H1 (cell line): ENCODE measurements at places on chromosomes 7 and 10. TPM values are rescaled to one million over a fixed set of nuclear protein-coding genes. Genes with fewer than 3 reads are reported as not detected.
A peak's percentile ranks its signal among the peaks of the same experiment; 100 is the strongest.

- H3K4me3 ChIP-seq, result no peak overlapping the region
- no peak for DNase-seq
- no peak overlapping the region for H3K27ac ChIP-seq
- H3K4me1 ChIP-seq, result no peaks in the 10 kb centered on the region
- peaks cover 97% of the 10 kb centered on the region for H3K36me3 ChIP-seq
Observed at GRCh38 chr7:30617359-30617758, 22.7 kb downstream of the GARS1 start.

DNA sequence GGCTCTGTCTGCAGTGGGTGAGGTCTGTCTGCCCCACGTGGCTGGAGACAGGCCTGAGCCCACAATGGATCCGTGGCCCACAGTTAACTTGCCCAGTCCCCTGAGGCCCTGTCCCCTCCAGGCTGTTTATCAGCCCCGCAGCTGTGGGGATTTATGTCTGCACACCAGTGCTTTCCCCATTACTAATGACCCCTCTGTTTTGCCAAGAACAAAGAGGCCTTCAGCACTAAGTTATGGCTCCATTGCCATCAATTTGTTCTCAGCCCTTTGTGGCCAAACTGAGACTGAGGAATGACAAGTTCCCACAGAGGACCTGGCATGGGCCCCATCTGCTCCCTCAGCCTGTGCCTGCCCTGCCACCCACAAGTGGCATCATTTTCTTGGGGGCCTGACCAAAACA, 138.2 kb downstream of the C10orf105 start:
- no peaks in the 10 kb centered on the region for H3K27me3 ChIP-seq

- no peak for DNase-seq
- no peak overlapping the region for H3K4me3 ChIP-seq
- H3K27ac ChIP-seq, result no peak overlapping the region
- no peaks in the 10 kb centered on the region for H3K27me3 ChIP-seq
- H3K4me1 ChIP-seq, result no peaks in the 10 kb centered on the region
Observed at GRCh38 chr10:67385566-67385965, 310.4 kb downstream of the CTNNA3 start.

DNA sequence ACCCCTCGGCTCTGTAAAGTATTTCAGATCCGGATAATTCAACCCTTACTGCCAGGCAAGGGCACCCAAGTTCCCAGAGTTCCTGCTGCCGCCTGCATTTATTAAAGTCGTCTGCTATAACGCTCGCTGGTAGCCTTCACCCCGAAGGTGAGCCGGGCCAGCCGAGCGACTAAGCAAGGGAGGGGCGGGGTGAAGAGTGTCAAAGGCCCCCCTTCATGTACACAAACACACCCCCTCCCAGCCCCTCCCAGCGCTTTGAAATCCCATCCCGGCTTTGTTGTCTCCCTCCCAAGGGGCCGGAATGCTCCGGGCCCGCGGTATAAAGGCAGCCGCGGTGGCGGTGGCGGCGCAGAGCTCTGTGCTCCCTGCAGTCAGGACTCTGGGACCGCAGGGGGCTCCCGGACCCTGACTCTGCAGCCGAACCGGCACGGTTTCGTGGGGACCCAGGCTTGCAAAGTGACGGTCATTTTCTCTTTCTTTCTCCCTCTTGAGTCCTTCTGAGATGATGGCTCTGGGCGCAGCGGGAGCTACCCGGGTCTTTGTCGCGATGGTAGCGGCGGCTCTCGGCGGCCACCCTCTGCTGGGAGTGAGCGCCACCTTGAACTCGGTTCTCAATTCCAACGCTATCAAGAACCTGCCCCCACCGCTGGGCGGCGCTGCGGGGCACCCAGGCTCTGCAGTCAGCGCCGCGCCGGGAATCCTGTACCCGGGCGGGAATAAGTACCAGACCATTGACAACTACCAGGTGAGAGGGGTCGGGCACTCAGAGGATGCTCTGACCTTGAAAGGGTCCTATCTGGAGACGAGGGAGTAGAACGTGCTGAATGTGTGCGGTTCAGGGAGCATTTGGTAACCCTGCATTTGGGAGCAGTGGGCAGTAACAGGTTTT, at the start of gene DKK1:
Gene DKK1, plus strand, starts transcription at position 349 of the 889 bp plus-strand sequence. Its CDS starts 154 bp downstream, at position 503.
- peak within 1 kb of the TSS; percentile 71 for H3K4me3 ChIP-seq
- H3K27ac ChIP-seq, result no peak within 1 kb of the TSS
- H3K4me1 ChIP-seq, result peaks cover 7% of the 10 kb centered on the region

GRCh38 chr10:59843748-59844147, 62.6 kb downstream of the CCDC6 start:
- peaks cover 28% of the 10 kb centered on the region for H3K4me1 ChIP-seq
- H3K27me3 ChIP-seq, result no peaks in the 10 kb centered on the region
- no peak for DNase-seq
- no peak overlapping the region for H3K27ac ChIP-seq
- no peaks in the 10 kb centered on the region; the same call in 1 of the 2 replicates for H3K36me3 ChIP-seq

- no peaks in the 10 kb centered on the region for H3K27me3 ChIP-seq
- H3K27ac ChIP-seq, result no peak overlapping the region
- H3K4me3 ChIP-seq, result no peak overlapping the region
- DNase-seq, result no peak
Observed at GRCh38 chr7:3075441-3075840, 31.8 kb upstream of the CARD11 start.

DNA sequence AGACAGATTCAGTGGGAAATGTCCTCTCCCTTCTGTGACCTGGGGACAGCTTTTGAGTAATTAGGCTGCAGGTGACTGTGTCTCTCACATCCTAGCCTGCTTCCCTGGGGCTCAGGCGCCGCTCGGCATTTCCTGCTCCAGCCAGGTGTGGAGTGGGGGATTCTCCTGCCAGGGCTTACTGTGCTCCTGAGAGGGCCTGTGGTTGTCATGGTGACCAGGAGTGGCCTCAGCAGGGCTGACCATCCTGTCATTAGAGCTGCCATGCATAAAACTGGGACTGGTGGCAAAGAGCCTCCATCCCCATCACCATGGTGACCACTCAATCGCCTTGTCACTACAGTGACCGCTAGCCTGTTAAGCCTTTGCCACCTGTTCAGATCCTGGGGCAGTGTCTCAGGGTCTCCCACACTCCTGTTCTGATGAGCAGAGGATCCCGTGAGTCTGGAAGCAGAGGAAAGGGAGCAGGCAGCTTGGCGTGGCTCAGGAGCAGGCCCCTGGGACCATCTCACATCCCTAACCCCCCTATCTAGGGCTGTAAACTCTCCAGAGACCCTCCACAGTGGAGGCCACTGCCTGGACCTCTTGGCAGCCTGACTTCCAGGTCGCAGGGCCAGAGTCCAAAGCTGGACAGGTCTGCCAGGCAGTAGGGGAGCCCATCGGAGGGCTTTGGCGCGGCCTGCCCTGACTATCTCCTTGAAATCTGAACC, at the start of gene GCK:
Gene GCK, minus strand, starts transcription at position 154 of the 707 bp plus-strand sequence. CDS start 486 bp downstream, outside the sequence.
- H3K4me3 ChIP-seq, result no peak within 1 kb of the TSS
- DNase-seq, result no peak
- H3K36me3 ChIP-seq, result no peaks in the 10 kb centered on the region

DNA sequence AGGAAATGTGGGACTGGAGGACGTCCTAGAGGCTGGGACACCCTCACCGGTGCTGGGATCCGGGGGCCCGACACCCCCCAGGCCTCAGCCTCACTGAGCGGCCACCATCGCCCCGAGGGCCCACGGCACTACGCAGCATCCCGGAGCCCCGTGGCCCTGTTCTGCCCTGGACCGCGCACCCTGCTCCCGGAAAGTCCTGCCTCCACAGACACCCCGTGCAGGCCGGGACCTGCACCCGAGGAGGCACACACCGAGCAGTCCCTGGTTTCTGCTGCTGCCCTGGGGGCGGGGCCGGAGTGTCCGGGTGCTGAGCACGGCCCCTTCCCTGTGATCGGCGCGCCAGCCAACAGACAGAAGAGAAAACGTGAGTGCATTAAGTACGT, 18.1 kb upstream of the KNDC1 start:
- H3K4me3 ChIP-seq, result no peak overlapping the region
- H3K4me1 ChIP-seq, result peaks cover 6% of the 10 kb centered on the region
- H3K36me3 ChIP-seq, result no peaks in the 10 kb centered on the region
- no peak for DNase-seq
- no peaks in the 10 kb centered on the region for H3K27me3 ChIP-seq

Gene BTBD16
- not detected in 2 replicates for total RNA-seq

Gene CASD1
- total RNA-seq, result 17.8 and 18.8 TPM in 2 replicates

Gene WBP1L
- total RNA-seq, result 26.2 and 26.6 TPM in 2 replicates
